ENCODE measurements at places on chromosomes 13 and 19.

- DNase-seq: peak; percentile 47
Measured at GRCh38 chr13:40563350-40564125, 102.9 kb downstream of the FOXO1 start.

GRCh38 chr13:100594255-100594654, 5.7 kb upstream of the GGACT start:
- no peak for DNase-seq

DNA sequence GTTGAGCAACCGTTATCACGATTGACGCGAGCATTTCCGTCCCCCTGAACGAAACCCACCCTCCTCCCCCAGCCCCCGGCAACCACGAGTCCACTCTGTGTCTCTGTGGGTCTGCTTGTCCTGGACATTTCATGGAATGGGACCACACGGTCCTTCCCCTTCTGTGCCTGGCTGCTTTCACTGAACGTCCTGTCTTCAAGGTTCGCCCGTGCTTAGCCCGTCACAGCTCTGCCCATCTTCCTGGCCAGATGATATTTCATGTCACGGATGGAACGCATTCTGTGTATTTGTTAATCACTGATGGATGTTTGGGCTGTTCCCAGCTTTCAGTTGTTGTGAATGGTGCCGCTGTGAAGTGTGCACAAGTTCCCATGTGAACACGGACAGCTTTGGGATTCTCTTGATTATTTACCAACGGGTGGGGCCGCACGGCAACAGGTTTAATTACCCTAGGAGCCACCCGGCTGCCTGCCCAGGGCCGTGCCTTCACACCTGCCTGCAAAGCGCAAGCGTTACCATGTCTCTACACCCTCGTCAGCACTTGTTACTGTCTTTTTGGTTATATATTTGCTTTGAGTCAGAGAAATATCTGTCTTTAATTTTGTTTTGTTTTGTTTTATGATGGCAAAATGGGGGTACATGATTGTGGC, 42.5 kb downstream of the RASA3 start:
- no peak for DNase-seq

DNA sequence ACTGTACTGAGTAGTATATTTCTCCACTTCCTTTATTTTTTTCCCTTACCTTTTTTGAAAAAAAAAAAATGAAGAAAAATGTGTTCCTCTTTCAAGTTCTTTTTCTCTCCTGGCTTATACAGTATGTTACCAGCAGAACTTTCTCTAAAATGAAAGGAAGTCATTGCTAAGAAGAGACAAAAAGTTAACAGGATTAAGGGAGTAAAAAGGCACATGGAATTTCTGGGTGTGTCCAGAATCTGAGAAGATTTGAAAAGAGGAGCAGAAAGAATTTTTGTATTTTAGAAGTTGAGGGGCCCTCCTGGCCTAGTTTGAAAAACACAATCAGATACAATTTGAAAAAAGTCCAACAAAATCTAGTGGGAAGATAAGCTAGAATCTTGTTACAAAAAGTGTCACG, 21.0 kb upstream of the TRIM13 start:
- DNase-seq: no peak

GRCh38 chr19:30879225-30879624, 470.0 kb downstream of the TSHZ3 start:
- DNase-seq: no peak

DNA sequence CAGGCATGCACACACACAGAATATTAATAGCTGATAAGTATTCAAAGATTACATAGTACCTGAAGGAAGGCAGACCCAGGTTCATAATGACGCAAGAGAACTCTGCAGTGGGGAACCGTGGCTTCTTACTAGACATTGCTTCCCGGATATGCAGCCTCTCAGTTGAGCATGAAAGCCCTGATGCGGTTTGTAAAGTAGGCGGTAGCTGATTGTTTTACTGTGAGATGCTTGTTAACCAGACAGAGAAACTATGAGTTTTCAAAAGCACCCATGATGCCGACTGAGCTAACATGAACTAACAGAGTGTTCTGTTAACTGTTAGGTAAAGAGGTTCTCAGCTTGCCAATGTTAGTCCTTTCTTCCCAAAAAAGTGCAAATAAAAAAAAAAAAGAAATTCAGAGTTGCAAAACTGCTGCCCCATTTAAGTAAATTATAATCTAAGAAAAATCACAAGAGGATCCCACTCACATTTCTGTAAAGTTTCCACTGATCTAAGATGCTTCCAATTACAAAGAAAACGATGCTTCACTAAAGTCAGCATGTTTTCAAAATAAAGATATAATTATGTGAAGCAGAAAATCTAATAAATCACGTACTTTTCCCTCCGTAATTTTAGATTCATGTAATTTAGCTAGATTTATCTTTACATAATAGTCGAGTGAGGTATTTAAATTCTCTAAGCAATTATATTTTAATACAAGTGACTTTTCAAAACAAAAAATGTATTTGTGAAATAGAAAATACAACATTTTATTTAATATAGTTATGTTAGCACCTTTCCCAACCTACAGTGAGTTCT, 2.2 kb downstream of the FLT1 start:
- DNase-seq: no peak

GRCh38 chr13:27970382-27971235, 1.5 kb upstream of the CDX2 start:
- DNase-seq: no peak

- DNase-seq: peak; percentile 68
Measured at GRCh38 chr13:66313413-66313812, 916.7 kb downstream of the PCDH9 start.

DNA sequence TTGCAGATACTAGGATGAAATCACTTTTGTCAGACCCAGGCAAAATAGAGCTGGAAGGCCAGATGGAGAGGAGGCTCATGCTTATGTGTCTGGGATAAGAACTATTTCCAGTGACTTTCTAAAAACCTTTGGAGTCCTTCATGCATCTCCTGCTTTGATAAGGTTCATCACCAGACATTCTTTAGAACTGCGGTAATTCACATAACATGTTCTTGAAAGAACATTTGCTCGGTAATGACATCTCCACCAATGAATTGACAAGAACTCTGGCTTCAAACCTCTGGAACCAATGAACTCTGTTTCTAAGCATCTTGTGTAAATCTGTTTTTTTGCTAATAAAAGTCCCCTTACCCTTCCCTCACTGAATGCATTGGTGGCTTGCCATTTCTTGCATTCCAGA, 112.0 kb upstream of the KL start:
- DNase-seq: no peak

DNA sequence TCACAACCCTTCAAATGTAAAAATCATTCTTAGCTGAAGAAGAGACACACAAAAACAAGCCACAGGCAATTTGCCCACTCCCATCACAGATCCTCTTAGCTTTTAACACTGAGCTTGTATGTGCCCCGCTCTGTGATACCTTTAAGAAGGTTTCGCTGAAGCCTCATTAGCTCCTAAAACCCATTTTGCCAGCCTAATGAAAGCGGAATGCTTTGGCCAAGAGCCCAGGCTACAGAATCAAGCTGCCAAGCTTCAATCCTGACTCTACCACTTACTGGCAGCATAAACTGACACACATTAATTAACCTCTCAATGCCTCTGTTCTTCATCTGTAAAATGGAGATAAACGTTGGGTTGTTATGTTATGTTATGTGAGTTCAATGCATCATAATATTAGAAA, 10.5 kb downstream of the ZNF112 start:
- DNase-seq: no peak

- DNase-seq: no peak
Measured at GRCh38 chr13:79183231-79183630, 222.8 kb downstream of the RBM26 start.

- peak; percentile 73 for DNase-seq
Measured at GRCh38 chr19:54390942-54391577, 24.2 kb upstream of the TTYH1 start.

- peak; percentile 94 for DNase-seq
Measured at GRCh38 chr19:11339254-11340098, at the start of gene RAB3D. Gene RAB3D (minus strand): TSS chr19:11339657. CDS start chr19:11337399, 2,258 bp downstream.

DNA sequence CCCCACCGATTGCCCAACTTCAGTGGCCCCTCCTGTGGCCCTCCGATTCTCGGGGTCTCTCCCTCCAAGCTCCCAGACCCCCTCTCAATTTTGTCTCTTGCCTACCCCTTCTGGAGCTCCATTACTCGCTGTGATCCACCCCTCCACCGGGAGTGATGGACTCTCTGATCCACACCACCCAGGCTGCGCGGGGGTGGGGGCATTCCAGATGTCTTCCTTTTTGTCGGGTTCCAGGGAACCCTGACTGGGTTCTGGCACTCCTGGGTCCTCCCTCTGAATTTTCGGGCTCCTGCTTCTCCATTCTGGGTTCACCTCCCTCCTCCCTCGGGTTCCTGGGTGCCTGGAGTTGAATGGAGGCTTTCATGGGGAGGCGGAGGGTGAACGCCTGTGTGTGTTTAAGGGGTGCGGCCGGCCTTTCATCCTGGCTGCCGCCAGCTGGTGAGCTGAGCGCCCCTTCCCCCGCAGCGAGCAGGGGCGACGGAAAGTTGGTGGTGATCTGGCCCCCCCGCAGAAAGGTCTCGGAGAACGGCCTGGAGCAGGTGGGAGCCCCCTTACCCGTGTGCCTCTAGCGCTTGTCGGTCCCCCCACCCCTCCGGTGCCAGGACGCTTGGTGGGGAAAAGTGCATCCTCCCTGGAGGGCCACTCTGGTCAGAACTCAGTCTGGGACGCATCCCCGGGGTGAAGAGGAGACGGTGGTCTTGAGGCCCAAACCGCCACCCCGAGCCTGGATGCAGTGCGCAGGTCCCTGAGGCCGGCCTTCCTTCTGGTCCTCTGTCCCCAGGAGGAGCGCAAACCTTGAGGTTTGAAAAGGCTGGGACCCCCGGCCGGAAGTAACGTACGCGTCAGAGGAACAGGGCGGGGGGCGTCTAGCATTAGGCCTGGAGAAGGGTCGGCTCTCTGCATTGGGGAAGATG, 1.6 kb downstream of the MISP3 start:
- DNase-seq: no peak
